ENCODE measurements at places on chromosomes 3 and 15.

DNA sequence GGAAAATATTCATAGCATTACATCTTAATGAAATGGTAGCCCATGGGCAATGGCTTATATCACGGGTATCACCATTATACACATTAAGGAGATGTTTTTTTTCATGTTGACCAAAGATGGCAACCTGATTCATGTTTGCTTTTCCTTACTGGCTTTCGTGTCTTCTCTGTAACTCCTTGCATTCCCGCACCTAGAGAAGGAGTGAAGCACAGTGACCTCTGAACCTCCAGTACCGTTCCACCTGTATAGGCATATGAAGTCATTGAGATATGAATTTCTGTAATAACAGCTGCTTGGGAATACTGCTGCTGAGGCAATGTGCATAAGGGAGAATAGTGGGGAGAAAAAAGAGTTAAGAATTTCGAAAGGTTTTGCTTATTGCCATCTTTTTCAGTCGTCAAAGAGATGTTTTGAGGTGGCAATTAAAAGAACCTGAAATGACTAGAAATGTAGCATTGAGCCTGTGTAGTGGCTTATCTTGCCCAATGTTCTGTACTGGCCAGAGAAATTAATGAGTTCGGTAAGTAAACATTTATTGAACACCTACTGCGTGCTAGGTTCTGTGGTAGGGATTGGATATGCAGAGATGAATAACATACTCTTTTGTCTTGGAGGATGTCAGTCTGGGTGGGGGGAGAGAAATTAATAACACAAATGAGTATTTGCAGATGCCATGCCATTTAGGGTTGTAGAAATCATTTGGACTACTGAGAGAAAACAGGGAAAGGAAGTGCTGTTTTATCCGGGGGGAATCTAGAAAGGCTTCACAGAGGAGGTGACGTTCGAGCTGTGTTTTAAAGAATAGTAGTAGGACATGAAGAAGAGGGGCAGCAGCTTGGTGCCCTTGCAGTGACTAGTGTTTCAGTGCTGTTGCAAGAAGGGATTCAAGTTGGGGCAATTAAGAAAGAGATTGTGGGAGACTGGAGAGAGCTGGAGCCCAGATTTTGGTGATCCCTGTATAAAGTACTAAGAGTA, 2.5 kb downstream of the FEM1B start:
- DNase-seq, result no peak

DNA sequence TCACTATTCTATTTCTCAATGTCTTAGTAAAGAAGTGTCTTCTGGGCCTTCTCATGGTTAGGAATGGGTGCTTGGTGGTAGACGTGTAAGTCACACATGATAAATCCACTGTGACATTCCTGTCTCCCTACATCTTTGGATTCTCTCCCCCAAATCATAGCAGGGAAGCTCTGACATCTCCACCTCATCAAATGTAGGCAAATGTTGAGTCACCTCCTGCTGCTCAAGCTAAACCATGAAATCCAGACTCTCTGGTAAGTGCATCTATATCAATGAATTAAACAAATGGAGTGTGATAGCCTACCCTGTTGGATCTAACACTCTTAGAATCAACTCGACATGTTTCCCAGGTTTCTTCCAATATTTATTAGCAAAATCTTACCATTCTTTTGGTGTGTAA, 42.8 kb upstream of the RPL35A start:
- no peak for DNase-seq

DNA sequence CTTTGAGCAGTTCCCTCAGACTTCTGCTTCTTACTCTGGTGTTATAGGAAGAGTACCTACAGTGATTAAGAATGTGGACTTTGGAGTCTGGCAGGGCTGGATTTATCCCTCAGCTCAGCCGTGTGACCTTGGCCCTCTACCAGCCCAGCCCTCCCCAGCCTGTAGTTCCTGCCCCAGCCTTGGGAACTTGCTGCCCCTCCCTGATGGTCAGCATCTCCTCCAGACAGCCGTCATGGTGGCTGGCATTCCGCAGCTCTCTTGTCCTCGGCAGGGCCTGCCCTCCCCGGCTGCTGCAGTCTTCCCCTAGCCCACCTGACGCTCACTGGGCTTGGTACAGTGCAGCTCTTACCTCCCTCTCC, 21.9 kb upstream of the CPNE9 start:
- DNase-seq, result no peak

DNA sequence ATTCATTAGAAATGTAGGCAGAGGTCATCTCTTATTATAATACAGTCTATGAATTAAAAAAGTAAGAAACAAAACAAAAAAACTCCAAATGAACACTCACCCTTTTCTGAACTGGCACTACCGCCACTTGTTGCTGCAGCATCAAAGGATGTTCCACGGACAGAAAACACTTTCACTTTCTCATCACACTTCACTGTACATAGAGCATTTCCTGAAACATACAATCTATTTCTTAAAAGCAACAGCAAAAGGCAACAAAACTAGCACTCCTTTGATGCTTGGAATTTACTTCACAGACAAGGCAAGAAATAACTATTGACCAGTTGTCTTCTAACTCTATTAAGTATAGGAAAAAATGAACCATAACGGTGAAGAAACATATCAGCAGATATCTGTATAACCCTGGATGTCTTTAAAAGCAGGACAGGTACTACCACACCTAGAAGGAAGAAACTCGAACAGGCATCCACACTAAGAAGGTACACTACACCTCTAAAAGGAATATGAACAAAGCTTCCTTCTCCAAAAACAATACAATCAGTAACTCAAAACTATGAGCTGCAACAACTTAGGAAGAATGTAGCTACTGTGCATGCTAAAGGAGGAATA, 24.9 kb downstream of the ETFA start:
- peak; percentile 28 for DNase-seq

DNA sequence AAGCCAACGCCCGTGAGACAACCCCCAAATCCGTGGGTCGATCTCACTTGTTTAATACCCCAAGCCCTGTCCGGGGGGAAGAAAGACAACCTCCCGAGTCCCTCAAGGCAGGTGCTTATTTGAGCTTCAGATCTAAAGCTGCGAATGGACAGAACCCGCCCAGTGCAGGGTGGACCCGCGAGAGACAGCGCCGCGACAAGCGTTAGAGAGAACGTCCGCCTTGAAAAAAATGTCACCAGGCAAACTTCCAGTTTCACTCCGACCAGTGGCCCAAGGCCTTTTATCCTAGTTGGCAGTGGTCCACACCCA, 740 bp upstream of the OXSR1 start:
- no peak for DNase-seq

GRCh38 chr3:182486463-182486862, 306.8 kb upstream of the ATP11B start:
- DNase-seq, result no peak

- no peak for DNase-seq
Observed at GRCh38 chr3:184002469-184002868, 15.2 kb downstream of the ABCC5 start.

- no peak for DNase-seq
Observed at GRCh38 chr3:52593103-52593502, 56.7 kb downstream of the UQCC5 start.

DNA sequence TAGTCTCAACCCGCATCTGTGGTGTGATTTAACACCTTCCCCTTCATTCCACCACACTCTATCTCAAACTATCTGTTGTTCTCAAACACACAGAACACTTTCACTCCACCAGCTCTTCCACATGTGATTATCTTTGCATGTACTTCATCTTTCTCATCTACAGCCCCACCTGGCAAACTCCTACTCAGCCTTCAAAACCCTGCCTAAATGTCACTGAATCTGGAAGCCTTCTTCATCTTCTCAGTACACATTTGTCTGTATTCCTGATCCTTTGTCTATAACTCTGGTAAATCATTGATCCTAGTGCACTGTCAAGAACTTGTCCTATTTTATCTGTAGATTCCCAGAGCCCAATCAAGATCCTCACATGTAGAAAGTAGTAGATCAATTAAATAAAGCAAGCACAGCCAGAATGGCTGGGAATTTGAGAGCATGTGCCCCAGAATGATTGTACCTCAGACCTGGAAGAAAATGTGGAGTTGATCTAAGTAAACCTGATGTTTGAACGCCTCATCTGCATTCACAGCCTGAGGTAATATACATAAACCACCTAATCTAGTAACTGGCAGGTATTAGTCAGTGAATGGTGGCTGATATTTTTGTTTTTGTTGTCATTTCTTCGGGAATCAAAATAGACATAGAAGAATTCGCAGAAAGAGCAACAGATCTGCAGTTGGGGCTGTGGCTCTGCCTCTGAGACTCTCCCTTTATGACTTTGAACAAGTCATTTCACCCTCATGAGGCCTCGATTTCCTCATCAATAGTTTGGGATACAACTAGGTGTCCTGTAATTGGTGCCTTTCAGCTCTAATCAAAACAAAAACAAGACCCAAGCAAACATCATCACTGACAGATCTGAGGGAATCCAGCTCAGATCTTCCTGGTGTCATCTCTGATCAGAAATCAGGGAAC, 28.0 kb upstream of the MAGEF1 start:
- DNase-seq, result no peak

DNA sequence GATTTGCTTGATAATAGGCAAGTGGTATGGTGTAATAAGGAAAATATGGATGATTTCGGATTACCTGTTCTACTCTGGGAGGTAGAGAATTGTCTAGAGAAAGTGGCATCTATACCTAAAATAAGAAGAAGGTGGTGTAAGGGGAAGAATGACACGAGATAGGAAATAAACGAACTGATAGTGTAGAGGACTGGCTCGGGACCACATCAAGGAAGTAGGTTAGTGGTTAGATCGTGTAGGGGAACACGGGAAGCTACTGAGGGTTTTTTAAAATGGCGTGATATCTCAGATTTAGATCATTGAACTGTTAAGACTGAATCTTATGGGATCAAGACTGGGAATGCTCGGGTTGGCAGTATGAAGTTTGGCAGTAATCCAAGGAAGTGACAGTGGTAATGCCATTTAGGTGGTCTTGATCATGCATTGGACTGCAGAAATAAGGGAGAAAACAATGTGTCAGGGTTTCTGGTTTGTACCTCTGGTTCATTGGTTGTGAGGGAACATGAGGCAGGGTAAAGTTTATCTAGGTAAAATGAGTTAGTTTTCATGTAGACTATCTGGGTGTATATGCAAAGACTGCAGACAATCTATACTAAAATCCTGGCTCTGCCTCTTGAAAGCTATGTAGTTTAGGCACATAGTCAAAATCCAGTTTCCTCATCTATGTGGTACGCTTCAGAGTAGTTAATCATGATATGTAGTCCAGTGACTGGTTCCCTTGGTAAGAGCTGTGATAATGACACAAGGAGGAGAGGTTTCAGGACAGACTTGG, 7.4 kb downstream of the RPL14 start:
- DNase-seq, result no peak

DNA sequence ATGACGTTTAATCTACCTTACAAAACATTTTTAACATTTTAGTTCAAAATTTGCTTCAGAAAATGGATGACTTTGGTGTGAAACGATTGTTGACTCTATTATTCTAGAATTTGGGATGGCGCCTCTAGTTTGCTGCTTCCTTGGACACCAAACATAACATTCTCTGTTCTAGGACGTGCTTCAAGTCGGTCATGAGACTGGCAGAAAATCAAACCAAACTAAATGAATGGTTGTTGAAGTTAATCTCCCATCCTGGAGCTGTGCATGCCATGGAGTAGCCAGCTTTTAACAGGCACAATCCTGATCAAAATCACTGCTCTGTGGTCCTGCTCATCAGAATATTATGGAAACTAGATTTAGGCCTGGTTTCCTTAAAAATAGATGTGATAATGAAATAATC, 9.6 kb upstream of the LRRFIP2 start:
- no peak for DNase-seq

DNA sequence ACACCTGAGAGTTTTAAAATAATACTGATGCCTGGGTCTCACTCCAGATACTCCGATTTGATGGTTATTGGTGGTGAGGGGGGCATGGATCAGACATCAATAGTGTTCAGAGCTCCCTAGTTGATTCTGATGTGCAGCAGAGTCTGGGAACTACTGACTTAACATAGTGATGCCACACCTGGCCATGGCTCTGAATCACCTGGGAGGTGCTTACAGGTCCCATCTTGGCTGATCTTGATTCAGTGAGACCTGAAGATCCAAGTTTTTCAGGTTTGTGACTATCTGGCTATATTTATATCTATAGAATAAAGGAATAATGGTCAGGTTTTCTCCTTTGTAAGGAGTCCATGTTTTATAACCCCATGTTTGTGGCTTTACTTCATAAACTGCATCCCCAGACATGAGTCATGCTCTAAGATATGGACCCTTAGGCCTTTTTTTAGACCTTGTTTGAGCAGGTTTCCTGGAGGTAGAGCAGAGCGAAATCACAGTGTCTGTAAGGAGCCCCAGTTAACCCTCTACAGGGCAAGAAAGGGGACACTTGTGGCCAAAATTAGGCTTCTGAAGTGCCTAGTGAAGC, 101.4 kb downstream of the LARS2 start:
- no peak for DNase-seq

DNA sequence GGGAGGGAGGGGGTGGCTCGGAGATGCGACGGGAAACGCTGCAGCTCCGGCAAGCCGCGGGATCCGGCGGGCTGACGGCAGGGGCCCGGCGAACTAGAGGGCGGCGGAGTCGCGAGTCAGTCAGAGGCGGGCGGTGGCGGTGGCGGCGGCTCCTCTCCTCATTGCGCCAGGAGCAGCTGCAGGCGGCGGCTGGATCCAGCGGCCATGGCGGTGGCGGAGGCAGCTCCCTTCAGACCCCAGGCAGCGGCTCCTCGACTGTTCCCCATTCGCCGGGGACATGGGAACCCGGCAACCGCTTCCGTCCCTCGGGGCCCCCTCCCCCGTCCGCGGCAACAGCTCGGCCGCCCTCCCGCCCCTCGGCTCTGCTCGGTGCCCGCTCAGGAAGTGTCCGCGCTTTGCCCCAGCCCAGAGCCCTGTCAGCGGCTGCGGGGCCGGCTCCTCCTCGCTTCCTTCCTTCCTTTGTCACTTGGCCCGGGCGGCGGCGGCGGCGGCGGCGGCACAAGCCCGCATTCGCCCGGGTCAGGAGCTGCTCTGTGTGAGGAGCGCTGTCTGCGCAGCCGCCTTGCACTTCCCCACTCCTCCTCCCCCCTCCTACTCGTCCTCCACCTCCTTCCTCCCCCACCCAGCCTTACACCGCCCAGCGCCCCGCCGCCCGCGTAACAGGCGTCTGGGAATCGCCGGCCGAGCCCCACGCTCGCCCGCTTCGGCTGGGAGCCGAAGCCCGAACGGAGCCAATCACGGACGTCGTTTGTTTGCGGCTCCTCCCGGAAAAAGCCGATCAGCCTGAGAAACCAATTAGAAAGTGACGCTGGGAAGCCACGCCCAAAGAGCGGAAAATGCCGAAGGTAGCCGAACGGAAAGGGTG, at the start of gene GSK3B:
Gene GSK3B, minus strand, starts transcription at position 537 of the 865 bp plus-strand sequence. CDS start 1,013 bp downstream, outside the sequence.
- peak; percentile 68 for DNase-seq
